ENCODE measurements at places on chromosomes 2 and 18.

DNA sequence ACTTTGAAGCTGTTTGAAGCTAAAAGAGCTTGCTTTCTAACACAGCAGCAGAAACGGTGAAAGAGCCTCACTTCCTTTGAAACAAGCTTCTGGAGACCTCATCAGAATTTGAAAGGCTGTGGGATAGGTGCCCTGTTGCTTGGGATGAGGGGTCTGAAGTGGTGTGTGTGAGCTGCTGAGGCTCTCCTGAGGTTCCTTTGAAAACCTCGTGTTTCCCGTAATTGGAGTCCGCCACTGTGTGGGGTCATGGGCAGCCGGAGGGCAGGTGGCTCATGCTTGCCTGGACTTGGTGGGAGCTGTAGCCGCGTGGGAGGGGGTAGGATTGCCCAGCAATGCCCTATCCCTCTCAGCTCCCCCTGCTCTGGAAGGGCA, 34.4 kb downstream of the CABLES1 start:
- DNase-seq = no peak

GRCh38 chr2:163123526-163123925, 285.0 kb upstream of the KCNH7 start:
- DNase-seq = no peak

- DNase-seq = peak; percentile 97
These were observed 555 bp downstream of the TMEM18 start for GRCh38 chr2:676647-677055.

DNA sequence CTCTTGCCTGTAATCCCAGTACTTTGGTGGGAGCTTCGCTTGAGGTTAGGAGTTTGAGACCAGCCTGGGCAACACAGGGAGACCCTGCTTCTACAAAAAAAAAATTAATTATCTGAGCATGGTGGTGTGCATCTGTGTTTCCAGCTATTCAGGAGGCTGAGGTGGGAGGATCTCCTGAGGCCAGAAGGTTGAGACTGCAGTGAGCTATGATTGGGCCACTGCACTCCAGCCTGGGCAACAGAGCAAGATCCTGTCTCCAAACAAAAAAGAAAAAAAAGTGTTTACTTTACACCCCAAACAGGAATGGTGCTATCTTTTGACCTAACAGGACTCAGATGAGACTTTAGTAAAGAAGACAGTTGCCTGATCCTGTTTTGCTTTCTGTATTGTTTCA, 35.6 kb downstream of the MAL start:
- DNase-seq = no peak

DNA sequence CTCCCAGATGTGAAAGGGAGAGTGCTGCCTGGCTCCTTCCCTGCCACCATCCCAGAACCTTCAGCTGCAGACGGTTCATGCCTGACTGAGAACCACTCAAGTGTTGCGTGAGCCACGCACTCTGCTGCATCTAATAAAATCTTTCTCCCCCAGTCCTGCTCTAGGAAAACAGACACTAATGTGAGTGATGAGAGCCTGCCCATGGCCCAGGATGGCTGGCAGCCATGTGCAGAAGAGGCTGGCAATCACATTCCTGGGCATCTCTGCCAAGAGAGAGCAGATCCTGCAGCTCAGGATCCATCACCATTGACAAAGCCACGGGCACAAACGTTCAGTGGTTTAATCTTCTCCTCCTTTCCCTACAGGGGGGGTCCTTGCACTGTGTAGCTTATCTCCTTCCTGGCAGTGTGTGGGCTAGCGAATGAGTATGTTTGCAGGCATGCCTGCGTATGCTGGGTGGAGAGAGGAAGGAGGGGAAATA, 477.5 kb downstream of the SLC4A3 start:
- no peak for DNase-seq

DNA sequence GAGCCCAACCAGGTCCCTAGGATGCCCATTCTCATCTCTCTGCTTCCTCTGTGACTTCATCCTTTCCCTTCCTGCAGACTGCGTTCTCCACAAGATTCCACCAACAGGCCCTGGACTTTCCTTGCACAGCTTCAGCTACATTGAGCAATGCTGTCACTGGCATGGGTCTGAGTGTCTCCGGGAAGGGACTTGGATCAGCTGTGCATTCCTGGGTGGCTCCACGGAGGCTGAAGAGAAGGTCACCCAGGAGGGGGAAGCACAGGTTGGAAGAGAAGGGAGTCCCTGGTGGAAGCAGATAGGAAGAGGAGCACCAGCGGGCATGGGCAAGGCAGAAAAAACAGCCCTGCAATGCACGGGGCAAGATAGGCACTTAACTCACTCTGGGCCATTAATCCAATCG, 140.5 kb downstream of the UXS1 start:
- DNase-seq = no peak

GRCh38 chr2:7929281-7929680, 752.6 kb upstream of the ID2 start:
- DNase-seq = no peak

DNA sequence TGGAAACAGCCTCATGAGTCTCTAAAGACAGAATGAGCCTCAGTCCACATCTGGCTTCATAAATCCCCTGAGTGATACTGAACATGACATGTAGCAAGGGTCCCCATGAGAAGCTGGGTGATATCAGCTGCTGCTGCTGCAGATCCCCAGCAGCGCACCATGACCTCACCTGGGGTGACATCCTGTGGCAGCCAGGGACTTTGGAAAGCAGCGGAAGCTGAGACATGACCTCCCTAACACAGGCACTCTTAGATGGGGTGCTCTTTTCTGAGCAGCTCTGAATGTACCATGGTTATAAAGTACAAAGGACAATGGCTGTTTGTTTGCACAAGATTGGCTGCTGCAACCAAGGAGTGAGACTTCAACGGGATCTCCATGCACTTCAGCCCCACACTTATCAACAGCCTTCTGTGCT, 74.7 kb upstream of the TMEM200C start:
- DNase-seq = peak; percentile 11

DNA sequence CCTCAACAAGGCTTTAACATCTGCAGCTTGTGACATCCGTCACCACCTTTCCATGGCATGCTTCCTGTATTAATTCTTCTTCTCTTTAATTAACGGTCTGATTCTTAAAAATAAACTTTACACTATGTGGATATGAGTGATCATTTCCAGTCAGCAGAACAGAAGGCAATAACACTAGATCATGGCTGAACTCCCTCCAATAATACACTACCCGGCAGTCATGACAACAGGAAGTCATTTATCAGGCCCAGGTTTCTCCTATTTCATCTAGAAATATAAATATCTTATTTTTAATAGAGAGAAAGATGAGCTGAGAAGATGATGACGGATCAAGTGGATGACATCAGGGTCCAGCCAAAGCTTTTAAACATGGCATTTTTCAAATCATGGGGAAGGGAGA, 792.2 kb downstream of the SLC4A3 start:
- no peak for DNase-seq
